ENCODE measurements at places on chromosomes 6 and 20.

DNA sequence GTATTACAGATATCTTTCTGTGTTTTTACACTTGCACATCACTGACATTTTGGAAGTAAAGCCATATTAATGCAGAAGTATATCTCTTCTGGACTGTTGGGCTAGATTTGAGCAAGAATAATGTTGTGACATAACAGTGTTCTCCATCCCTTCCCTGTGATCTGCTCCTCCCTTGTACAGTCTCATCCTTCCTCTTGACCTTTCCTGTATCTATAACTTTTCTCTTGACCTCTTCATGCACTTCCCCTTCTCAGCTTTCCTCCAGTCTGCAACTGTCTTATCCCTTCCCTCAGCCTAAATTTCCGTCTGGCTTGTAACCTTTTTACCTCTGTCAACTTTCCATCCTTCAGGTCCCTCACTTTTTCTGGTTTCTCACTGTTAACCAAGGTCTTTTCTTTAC is 29.8 kb downstream of the NCOA3 start:
- DNase-seq, result no peak

- no peak for DNase-seq
Measured at GRCh38 chr6:128601060-128601459, 80.7 kb upstream of the PTPRK start.

- no peak for DNase-seq
Measured at GRCh38 chr6:163281634-163282033, 132.9 kb upstream of the QKI start.

GRCh38 chr6:166716910-166717617 is 90.0 kb upstream of the RPS6KA2 start:
- DNase-seq, result no peak

- DNase-seq, result no peak
Measured at GRCh38 chr6:24052590-24052961, 73.4 kb upstream of the NRSN1 start.

DNA sequence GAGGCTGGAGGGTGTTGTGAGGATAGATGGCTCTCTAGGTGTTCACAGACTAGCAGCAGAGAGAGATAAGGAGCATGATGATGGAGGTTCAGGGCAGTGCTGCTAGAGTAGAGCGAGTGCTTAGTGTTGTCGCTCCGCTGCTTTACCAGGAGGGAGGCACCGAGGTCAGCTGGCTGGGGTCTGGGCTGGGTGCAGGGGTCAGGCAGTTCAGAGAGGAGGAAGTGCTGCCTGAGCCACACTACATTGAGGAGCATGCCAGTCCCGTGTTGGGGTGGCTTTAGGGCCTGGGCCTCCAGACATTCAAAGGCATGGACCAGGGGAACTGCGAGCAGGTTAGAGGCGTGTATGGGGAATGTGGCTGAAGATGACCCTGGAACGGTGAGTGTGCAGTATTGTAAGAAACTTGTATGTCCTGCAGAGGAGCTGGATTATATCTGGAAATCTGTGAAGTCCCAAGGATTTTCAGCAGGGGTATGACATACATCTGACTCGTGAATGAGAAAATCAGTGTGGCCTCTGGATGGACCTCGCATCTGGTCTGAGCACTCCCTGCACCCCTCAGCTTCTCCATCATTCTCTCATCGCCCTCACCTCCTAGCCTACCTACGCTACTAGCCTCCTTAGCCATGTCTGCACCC is 66.9 kb downstream of the IGF2R start:
- no peak for DNase-seq

Measured in tibial artery (tissue), 4 donors.